ENCODE measurements at places on chromosomes 13 and 19.

GRCh38 chr19:38210458-38210987 is 13.5 kb downstream of the DPF1 start:
- peak; percentile 67 for DNase-seq

DNA sequence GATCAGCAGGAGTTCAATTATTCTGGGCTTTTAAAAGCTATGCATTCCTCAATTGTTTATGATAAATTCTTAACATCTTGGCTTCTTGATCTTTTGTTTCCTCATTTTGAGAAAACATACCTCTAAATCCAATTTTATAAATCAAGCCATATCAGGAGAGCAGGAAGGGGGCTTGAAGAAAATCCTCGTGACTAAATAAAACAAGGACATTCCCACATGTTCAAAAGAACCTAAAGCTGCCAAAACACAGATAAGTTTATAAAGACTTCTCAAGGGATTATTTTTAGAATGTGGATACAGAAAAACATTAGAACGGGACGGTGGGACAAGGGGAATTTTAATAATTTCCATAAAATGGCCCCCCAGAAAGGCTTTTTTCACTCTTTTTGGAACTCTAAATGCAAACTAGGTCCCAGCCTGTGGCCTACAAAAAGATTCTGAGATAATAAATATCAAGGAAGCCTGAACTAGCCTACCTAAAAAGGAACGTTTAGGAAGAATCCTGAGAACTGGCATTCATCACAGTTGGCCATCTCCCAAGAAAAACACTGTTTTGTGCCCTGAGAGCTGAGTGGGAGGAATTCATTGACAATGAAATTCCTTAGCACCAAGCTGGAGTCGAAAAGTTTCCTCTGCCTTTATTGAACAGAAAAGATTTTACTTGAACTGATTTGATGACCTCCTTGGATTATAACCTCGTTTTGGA is 30.1 kb downstream of the ZAR1L start:
- peak; percentile 96 for DNase-seq

GRCh38 chr13:50450279-50450678 is 393.2 kb downstream of the DLEU7 start:
- no peak for DNase-seq

GRCh38 chr13:44249431-44249836 is 124.2 kb upstream of the SERP2 start:
- peak; percentile 83 for DNase-seq

GRCh38 chr13:46575818-46576221 is 22.9 kb downstream of the LRCH1 start:
- peak; percentile 92 for DNase-seq

DNA sequence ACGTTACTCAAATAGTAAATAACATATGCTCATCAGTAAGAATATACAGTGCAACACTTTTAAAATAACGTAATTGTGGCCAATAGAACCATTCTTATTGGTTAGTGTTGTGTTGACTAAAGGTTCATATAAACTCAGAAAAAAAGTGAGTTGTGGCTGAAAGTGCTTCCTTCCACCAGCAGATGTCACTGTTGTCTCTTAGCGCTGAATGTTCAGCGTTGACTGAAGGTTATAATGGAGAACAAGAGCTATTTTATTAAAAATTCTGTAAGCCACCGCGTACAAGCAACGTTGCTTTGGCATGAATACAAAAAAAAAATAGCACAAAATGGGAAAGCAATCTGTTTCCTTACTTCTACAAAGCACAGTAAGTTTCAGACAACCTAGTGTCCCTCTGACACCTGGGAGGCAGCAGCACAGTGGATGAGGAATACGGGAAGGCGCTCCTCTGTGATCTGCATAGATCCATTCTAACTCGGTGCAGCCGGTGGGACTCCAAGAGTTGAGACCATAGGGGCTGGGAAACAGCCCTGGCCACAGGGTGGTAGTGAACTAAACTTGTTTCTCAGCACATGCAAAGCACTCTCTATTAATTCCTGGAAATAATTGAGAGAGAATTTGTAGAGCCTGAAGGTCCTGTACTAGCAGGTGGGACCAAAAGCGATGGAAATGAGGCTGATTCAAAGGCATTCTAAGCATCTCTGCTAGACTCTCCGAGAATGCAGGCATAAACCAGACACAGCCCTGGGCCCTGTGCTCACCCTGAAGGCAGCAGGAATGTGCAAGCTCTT is 23.9 kb upstream of the OXGR1 start:
- peak; percentile 77 for DNase-seq

GRCh38 chr19:55593096-55593772 is 6.1 kb downstream of the FIZ1 start:
- no peak for DNase-seq

GRCh38 chr13:108270442-108270841 is 924 bp downstream of the TNFSF13B start:
- no peak for DNase-seq

GRCh38 chr19:52237771-52238400 is 31.5 kb upstream of the ZNF766 start:
- peak; percentile 84 for DNase-seq

GRCh38 chr19:45781214-45782161 is 802 bp downstream of the DMPK start:
- no peak for DNase-seq

DNA sequence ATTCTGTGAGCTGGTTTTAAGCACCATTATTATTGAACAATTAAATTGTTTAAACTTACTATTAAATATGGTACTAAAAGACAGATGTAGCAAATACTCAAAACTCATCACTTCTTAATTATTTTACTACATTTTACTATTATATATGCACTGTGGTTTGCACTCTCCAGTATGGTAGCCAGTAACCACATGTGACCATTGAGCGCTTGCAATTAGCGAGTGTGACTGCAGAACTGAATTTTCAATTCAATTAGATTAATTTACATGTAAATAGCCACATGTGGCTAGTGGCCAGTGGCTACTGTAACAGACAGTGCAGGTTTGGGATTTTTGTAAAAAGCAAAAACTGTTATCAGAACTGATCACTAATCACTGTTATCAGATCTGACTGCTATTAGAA is 208.2 kb upstream of the SOX21 start:
- no peak for DNase-seq

- DNase-seq, result peak; percentile 71
Observed at GRCh38 chr19:18469069-18469846, 31.3 kb upstream of the ISYNA1 start.

DNA sequence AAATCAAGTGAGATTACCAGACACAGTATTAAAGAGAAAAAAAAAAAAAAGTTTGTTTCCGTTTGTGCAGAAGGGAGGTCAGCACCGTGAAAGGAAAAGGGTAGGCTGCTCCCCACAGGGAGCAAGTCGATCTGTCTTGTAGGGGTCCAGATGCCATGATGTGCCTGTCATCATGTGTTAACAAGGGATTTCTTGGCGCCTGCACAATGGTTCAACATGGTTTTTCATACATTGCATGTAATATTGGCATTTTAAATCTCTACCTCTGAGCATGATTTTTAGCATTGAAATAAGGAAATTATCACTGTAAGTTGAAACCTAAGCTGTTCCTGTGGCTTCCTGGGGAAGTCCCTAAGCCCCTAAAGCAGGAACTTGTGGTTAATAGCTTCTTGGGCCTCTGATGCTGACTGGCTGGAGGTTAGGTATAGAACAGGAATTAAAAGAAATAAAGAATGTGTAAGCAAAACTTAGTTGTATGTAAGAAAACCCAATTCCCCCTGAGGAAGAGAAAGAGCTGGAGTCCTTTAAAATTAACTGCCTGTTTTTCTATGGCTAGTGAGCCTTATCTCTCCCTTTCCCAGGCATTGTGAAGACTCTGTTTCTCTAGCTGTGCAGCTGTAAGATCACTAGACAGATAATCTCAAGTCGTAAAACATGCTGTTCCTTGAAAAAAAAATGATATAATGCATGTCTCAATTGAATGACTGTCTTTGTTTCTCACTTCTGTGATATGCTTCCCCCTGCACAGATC is 7.4 kb upstream of the FCGBP start:
- peak; percentile 23 for DNase-seq

DNA sequence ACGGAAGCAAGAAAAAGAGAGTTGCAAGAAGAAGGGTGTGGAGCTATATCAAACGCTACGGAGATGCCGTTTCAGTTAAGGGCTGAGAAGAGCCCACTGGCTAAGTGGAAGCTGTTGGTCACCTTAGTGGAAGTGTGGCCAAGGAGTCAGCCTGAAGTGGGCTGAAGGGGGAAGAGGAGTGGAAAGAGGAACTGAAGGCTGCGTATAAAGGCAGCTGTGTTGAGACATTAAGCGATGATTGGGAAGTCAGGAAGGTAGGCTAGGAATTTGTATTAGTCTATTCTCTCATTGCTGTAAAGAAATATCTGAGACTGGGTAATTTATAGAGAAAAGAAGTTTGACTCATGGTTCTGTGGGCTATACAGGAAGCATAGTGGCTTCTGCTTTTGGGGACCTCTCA is 14.1 kb upstream of the FRY start:
- no peak for DNase-seq

GRCh38 chr13:93360021-93360420 is 133.4 kb downstream of the GPC6 start:
- DNase-seq, result no peak

All from astrocyte of the hippocampus (primary cell).